ENCODE measurements at places on chromosomes 3 and 15. TPM values are rescaled to one million over a fixed set of nuclear protein-coding genes. Genes with fewer than 3 reads are reported as not detected.

- peak; percentile 38 for DNase-seq
Observed at GRCh38 chr3:63386568-63386967, 108.5 kb downstream of the SYNPR start.

DNA sequence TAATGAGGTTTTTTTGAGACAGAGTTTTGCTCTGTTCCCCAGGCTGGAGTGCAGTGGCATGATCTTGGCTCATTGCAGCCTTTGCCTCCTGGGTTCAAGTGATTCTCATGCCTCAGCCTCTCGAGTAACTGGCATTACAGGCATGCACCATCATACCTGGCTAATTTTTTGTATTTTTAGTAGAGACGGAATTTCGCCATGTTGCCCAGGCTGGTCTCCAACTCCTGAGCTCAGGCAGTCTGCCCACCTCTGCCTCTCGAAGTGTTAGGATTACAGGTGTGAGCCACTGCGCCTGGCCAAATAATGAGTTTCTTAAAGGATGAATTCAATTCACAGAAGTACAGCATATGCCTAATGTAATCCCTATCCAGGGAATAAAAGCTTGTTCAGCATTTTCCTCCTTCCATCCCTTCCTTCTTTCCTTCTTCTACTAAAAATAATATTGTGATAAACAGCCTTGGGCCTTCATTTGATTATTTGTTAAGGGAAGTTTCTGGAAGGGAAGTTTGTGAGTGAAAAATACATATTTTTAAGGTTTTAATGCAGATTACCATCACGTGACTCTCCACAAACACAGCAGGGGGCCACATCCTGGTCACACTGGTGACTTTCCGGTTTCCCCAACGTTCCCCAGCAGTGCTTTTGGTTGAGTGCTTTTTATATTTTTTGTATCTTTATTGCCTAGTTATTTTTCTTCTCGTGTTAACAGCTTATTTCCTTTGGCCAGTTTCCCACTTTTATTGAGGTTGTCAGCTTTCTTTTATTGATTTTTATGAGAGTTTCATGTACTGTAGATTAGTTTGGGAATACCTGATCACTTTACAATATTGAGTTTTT lies 116.8 kb downstream of the USP13 start:
- DNase-seq = no peak

- DNase-seq = no peak
Observed at GRCh38 chr3:196774191-196774820, 34.6 kb downstream of the PAK2 start.

DNA sequence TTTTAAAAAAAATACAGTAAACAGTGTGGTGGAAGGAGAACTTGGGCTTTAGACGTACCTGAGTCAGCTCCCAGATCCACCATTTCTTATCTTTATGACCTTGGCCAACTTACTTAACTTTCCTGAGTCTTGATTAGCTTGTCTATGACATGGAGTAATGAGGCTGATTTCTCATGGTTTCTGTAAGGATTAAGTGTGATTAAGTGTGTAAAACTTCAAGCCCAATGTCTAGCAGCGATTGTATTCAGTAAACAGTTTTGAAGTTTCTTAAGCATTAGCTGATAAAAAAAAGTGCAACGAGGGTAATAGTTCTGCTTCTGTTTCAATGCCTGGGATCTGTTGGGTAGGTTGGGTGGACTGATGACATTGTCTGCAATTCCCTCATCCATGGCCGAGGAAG lies 10.8 kb downstream of the TRPM1 start:
- DNase-seq = no peak

- DNase-seq = no peak
Observed at GRCh38 chr3:117788061-117788460, 1078.5 kb downstream of the TUSC7 start.

C3orf22 gene
- total RNA-seq = not detected

IQCF5 gene
- total RNA-seq = not detected

CXCR6 gene
- total RNA-seq = not detected

ZPLD1 gene
- not detected for total RNA-seq

CCDC13 gene
- 0.79 TPM for total RNA-seq
